ENCODE measurements at places on chromosomes 1 and 21.
A peak's percentile ranks its signal among the peaks of the same experiment; 100 is the strongest.

GRCh38 chr1:201377611-201378092 lies at the start of gene TNNT2:
TSS of gene TNNT2 (minus strand) at chr1:201377680. CDS start at chr1:201373254, 4,426 bp downstream.
- DNase-seq: no peak

DNA sequence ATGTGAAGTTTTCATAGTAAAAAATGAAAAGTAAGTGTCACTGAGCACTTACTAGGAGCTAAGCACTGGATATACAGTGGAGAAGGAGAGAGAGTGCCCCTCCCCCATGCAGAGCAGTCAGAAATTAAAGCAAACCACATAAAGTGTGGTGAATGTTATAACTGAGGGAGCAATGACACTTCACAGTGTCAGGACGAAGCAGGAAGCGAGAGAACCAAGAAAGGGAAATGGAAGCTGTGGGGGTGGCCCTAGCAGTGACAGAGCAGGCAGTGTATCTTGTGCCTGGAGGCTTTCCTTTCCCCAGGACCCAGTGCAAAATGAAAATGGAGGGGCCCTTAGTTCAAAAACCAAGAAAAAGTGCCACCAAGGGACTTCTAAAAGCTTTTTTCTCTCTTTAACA lies 21.5 kb upstream of the RCAN3 start:
- DNase-seq: peak; percentile 49

GRCh38 chr1:33608825-33609400 lies 136.5 kb downstream of the ZSCAN20 start:
- DNase-seq: no peak

DNA sequence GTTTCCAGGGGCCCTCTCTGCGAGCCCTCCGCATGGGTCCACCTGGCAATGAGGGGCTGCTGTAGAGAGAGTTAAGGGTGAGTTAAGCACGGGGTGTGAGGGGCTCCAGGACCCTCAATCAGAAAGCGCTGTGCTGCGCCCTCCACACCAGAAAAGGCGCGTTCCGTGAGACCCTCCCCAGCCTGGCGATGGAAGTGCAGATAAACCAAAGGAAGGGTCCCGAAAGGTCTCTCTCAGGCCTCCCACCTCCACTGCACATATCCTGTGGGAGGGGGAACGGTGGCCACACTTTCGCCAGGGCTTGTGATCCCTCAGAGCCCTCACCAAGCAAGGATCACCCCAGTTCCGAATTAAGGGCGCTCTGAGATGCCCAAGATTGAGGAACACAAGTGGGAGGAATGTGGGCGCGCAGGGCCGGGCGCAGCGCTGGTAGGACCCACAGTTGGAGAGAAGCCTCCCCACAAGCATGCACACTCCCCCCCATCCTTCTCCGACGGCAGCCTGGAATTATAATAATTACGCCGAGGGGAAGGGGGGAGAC lies 1.1 kb downstream of the WNT3A start:
- DNase-seq: peak; percentile 14

DNA sequence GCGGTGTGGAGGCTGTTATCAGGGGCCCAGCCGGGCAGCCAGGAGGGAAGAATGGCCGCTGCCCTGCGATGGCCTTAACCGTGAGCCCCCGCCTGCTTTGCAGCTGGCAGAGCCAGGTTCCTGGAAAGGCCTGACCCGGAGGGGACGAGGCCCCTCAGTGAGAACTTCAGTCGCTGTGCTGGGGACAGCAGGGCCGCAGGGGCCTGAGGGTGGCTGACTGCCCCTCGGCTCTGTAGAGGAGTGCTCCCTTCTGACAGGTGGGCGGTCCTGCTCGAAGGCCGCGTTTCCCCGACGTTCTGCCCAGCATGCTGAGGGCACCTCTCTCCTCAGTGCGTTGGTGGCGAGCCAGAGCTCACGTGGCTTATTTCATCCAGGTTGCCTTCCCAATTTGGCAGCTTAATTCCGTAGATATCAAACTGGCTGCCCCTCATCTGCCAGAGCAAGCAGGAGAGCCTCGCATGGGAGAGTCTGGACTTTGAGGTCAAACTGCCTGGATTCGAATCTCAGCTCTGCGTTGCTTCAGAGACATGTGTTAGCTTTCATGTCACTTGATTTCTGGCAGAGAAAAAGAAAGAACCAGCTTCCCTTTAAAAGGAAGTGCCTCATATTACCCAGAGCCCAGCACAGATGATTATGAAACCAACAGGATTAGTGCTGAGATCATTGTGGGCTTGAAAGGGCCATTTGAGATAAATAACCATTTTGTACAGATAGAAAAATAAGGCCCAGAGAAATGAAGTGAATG lies 239.8 kb downstream of the SDCCAG8 start:
- no peak for DNase-seq

- DNase-seq: no peak
Measured at GRCh38 chr21:23534850-23535249, 2072.4 kb downstream of the MRPL39 start.

GRCh38 chr1:94974241-94974640 lies 47.3 kb upstream of the CNN3 start:
- no peak for DNase-seq

GRCh38 chr1:178520803-178521202 lies 7.9 kb downstream of the TEX35 start:
- no peak for DNase-seq

GRCh38 chr1:185823467-185823866 lies 89.3 kb downstream of the HMCN1 start:
- DNase-seq: no peak

GRCh38 chr1:23801338-23801748 lies 789 bp upstream of the GALE start:
- DNase-seq: no peak

- no peak for DNase-seq
Measured at GRCh38 chr1:46484783-46485490, 4.7 kb upstream of the DMBX1 start.

DNA sequence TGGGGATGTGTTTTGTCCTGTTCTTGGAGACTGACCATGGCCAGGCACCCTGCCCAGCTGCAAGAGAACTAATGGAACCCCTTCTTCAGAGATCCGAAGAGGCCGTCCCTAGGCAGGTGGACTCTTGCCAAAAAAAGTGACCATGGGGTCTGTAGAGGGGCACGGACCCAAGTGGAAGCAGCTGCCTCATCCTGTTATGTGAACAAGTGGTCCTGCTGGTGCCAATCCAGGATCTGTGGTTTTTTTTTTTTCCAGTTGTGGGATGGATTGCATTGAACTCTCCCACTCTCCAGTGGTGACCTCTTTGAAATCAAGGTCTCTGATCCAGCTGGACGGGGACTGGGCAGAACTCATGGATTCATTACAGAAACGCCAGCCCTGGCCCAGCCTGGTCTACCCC lies 71.2 kb downstream of the ARHGEF10L start:
- DNase-seq: no peak

GRCh38 chr1:200670242-200671118 lies 773 bp upstream of the DDX59 start:
- no peak for DNase-seq

- DNase-seq: no peak
Measured at GRCh38 chr21:45010096-45010495, 64.3 kb upstream of the ADARB1 start.

DNA sequence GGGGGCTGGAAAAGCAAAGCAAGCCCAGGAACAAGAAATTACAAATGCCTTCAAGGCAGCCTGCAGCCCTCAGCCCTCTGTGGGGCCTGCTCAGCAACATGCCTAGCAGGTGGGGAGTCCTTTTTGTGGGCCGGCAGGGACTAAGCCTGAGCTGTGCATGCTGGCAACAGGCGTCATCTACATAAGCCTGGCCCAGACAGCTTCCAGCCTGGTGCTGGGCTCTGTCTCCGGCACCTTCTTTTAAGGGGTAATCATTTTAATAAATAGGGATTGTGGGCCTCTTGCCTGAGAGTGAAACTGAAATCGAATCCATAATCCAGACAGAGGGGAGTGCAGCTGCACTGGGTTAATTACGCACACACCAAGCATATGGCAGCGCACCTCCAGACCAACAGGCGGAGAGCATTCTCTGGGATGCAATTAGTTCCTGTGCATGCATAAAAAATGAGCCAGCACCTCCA lies 96.6 kb downstream of the DDX20 start:
- no peak for DNase-seq

DNA sequence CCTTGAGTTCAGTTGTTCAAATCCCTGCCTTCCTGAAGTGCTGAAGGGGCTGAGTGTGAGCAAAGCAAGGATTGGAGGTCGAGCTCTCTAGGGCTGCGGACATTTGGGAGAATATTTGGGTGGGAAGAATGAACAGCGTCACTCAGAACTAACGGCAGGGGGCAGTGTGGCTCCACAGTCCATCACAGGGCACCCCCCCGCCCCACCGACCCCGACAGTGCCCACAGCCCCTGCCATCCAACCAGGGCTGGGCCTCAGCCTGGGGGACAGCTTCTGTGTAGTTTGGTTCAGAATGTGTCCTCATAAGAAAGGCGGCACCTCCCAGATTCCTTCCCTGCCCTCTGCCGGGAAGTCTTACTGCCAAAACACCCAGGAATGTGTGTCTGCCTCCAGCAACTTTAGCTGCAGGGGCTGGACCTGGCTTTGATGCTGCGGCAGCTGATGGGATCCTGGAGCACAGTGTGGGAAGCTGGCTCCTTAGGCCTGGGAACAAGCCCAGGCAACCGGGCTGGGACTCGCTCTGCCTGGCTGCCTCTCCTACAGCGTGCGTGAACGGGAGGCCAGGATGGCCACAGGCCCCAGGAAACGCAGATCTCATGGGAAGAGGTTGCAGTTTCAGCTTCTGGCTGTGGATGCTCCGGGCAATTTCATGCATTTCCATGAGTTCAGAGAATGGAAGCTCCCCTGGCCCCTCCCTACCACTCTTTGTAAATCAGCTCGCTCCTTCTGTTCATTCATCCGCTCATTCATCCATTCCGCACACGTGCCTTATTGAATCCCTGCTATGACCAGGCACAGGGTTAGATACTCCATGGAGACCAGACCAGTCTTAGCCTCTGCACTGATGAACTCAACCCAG lies 104.9 kb upstream of the TMPRSS2 start:
- DNase-seq: no peak

DNA sequence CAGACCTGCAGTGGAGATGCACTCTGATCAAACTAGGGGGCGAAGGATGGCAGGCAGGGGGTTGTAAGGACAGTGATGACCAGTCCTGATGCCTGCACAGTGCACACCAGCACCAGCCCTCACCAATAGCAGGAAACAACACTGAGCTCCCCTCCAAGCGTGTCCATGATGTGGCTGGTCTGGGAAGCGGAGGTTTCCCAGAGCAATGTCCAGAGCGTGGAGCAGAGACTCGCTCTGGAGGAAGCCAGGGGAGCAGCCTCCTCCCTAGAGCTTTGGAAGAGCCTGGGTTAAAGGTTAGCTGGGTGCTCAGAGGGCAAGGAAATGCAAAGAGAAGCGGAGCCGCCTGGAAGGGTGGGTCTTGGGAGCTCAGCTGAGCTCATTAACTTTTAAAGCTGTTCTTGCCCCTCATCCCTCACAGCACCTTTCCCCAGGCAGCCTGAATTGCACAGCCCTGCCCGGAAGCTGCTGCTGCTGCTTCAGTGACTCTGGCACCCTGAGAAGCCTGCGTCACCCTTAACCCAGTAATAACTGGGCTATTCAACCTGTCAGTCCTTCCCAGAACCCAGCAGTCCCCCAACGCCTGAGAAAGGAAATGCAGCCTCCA lies 162.2 kb upstream of the RAB4A start:
- no peak for DNase-seq

- DNase-seq: no peak
Measured at GRCh38 chr1:65918564-65918963, 125.9 kb downstream of the PDE4B start.

DNA sequence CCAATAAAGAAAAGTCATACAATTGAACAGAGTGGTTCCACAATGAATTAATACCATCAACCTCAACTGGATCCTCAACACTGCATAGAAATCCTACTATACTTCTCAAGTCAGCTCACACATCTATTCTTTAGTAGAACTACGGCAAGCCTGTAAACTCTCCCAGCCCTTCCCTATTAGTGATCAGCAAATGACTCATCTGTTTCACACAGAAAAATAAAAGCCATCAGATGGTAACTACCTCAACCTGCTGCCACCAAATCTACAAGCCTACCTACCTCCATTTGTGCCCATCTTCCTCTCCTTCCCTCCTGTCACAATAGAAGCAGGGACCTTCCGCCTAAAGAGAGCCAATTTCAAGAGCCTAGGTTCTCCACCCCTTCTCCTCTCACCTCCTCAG lies 63.6 kb downstream of the DMAP1 start:
- DNase-seq: no peak

GRCh38 chr1:18682375-18682774 lies 51.7 kb downstream of the PAX7 start:
- DNase-seq: no peak

- DNase-seq: no peak
Measured at GRCh38 chr1:52916241-52916975, 5.1 kb downstream of the ECHDC2 start.

DNA sequence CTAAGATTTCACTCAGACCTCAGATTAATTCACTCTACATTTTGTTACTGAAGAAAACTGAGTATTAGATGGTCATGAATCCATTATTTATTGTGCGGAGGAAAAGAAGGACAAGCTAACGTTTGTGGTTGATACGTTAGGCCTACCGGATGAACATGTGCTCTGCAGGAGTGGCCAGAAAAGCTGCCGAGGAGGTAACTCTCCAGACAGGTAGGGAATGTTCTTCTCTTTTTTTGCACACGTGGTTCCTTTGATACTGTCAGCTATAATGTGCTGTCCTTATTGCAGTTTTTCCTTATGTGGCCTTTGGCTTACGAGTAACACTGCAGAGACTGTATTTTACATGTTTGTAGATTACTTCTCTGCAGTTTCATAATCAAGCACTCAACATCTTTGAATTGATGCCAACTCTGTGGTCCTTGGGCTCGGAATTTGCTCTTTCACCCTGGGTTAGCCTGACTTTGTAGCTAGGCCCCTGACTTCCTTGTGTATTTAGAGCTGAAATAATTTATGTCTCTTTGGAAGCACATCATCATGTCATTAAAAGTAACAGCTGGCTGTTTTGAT lies 13.6 kb downstream of the MTR start:
- no peak for DNase-seq

GRCh38 chr1:12159816-12160215 lies 7.0 kb upstream of the TNFRSF1B start:
- DNase-seq: peak; percentile 57

- DNase-seq: no peak
Measured at GRCh38 chr1:31405578-31406245, 7.3 kb upstream of the SERINC2 start.

DNA sequence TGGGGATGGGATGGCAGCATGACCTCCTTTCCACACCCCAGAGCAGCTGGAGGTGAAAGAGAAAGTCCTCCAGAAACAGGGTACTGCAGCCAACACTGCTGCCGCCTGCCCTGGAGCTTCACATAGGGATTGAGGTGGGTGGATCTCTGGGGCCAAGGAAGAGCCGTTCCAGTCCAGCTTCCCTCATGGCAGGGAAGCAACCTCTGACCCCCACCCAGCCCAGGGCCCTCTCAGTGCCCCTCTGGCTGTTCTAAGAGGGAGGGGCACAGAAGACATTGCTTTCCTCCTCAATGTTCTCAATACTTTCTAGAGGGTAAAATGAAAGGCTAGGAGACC lies 5.7 kb downstream of the KIF21B start:
- no peak for DNase-seq

All from activated T-cell treated with anti-CD3 and anti-CD28 coated beads, Interleukin-2, amount 50 U/mL, for 1 hour (primary cell).